Thymus (tissue), 14 donors: ENCODE measurements at places on chromosomes 12 and 14. TPM values are rescaled to one million over a fixed set of nuclear protein-coding genes. Genes with fewer than 3 reads are reported as not detected.

Gene EML5
- total RNA-seq, result 1.2 TPM

GRCh38 chr12:132075714-132076553, 68.2 kb downstream of the DDX51 start:
- DNase-seq, result no peak

DNA sequence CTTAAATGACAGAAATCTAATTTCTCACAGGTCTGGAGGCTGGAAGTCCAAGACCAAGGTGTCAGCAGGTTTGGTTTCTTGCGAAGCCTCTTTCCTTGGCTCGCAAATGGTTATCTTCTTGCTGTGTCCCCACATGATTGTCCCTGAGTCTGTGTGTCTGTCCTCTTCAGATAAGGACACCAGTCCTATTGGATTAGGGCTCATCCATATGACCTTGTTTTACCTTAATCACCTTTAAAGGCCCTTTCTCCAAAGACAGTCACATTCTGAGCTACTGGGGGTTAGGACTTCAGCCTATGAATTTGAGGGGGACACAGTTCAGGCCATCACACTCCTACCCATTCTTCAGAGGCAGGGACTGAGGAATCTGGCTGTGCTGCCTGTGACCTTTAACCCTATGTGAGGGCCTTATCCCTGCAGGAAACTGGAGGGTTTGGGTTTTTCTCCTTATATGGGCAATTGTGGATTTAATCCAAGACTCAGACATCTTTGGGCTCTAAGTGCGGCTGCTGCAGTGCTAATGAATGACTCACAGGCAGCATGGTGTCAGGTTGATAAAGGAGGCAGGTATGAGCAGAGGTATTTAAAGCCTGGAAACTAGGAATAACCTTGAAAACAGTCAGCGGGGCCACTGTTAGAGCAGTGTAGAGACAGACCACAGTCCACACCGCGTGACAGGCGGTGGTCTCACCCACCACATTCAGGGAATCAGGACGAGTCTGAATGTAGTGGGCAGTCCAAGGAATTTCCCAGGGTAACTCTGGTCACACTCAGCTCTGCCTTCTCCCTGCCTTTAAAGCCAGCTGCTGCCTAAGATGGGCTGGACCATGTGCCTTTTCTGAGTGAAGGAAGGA, 10.2 kb downstream of the TPCN1 start:
- no peak for DNase-seq

Gene CD163L1
- 10.3 TPM for total RNA-seq

GRCh38 chr12:82862069-82862841, 175.5 kb downstream of the TMTC2 start:
- DNase-seq, result no peak

DNA sequence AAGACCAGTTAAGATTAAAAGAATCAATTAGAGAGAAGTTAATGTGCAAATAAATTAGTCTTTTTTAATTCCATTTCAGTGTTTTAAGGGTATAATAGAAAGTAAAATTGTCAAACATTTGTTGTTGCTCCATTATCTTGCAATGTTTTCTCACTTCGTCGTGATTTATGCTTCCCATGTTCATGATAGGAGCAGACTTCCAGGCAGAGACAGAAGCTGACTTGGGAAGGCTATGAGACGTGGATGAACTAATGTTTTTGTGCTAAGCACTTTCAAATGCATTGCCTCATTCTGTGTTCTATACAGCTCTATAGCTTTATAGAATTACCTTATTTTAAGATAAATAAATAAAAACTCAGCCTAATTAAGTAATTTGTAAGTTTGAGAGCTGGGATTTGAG, 226.2 kb downstream of the PIK3C2G start:
- DNase-seq, result no peak

Gene BMP4
- 0.99 TPM for total RNA-seq

DNA sequence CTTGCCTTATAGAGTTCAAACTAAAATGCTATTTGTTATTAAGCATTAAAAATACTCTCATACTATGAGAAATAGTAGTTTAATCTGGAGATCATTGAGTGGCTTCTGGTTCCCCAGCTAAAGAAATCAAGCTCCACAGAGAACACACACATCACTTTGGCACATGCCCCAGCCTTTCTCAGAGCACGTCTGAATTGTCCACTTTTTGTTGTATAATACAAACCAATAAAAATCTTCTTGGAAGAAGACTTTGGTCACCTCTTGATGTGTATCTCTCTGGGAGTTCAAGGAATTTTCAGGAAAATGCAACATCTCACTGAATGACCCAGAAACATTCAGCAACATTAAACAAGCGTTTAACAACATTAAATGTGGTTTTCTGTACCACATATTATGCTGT, 413.9 kb downstream of the GALC start:
- no peak for DNase-seq

DNA sequence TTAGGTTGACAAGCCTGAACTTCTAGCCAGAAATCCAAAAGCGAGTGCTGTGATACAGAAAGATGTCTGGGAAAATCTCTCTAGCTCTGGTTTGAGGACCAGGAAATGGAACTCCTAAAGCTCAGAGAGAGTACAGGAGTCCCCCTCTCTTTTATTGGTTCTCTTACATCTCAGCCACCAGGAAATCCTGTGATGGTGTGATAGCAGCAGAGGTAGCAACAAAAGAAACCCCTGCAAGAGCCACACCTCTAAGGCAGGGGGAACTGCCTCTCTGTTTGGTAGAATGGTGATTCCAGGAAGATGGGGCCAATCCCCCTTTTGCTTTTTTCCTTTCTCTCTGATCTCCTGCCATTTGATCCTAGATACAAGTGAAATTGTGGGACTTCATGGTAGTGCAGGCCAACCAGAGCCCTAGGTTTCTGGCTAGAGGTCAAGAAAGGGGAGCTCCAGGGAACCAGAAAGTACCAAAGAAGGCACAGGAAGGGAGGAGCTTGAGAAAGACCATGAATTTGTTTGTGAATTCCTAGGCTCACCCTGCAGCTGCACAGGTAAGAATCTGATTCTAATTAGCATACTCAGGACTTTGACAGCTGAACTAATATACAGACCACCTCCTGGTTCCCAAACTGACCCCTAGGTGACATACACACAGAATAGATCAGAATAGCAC, 88.5 kb downstream of the PAPLN start:
- peak; percentile 29 for DNase-seq

Gene ALG10B
- 3.7 TPM for total RNA-seq

DNA sequence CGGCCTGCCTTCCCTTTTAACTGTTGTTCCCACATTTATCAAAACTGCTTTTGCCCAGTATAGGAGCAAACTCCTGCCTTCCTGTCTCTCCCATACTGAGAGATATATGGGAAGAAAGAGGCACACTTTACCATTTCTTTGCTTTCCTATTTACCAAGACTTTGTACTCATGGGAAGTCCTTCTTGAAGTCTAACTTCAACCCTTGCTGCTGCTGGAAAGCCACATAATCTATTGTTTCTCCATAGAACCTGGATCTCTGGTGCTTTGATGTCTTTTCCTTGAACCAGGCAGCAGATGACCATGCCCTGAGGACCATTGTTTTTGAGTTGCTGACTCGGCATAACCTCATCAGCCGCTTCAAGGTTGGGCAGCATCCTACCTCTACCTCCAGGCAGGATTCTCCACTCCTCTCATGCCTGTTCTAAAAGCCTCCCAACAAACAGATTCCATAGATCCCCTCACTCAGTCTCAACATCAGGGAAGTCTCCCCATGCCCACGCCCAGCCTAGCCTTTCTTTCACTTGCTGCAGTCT, 18.4 kb downstream of the PPP1R1A start:
- no peak for DNase-seq

DNA sequence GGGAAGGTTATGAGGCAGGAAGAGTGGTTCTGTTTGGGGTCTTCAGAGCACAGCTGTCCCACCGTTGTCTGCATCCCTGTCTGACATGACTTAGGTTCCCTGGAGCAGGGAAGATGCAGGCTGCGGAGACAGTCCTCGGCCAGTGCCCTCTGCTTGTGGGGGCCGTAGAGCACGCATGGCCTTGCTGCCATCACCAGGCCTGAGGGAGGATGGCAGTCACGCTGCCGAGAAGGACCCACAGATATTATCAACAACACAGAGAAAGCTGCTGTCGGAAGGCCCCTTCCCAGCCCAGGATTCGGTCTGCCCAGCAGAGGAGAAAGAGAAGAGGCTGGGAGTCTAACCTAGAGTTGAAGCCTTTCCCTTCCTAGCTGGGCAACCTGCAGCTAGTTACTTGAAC, 35.0 kb downstream of the ERH start:
- DNase-seq, result no peak

Gene MMP19
- 4.5 TPM for total RNA-seq

- DNase-seq, result no peak
Observed at GRCh38 chr14:77143071-77143470, 1.5 kb upstream of the ZDHHC22 start.
